Islet precursor cell (in vitro differentiated cells): ENCODE measurements at places on chromosomes 6 and 20.

GRCh38 chr20:2822073-2822472 lies 5.9 kb downstream of the TMEM239 start:
- peak; percentile 70 for DNase-seq

GRCh38 chr20:62759981-62760431 lies 36.3 kb upstream of the MRGBP start:
- no peak for DNase-seq

- no peak for DNase-seq
Observed at GRCh38 chr6:32922083-32922482, 18.7 kb downstream of the HLA-DMB start.

GRCh38 chr6:134896910-134897309 lies 53.0 kb downstream of the ALDH8A1 start:
- no peak for DNase-seq

DNA sequence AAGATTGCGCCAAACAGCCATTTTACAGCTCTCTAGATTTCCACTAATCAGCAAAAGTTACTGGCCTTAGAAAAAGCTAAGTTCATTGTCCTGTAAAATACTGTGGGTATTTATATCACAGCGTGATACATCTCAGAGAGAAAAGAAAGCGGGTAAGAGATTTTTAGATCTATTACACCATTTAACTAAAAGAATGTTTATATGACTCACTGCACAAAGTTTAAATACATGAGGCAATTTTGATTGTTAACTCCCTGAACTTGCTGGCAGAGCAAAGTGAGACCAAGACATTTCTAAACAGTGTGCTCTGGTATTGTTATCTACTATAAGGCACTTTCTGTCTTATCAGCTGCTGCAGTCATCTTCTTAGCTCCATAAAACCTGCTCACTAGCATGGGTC lies 314.3 kb downstream of the EPHA7 start:
- no peak for DNase-seq

DNA sequence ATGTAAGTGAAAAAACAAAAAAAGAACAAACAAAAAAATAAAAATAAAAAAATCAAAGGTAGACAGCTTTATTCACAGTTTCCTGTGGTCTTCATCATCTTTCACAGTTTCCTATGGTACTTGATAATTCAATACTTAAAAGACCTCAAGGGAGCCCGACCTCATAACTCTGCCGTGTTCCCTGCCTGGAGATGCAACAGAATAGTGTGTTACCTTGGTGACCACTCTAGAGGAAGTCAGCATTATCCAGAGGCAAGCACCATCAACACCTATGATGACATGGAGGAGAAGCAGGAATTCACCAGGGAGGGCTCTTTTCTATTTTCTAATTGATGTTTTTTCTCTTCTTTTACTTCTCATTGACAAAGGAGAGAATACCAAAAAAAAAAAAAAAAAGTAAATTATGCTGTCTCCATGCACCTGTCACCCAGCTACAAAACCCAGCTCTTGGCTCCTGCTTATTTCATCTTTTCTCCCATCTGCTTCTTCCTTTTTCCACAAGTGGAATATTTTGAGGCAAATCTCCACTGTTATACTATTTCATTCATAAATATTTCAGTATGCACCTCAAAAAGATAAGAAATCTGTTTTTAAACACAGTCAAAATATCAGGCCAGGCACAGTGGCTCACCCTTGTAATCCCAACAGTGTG lies 95.8 kb upstream of the STXBP5 start:
- DNase-seq = no peak

DNA sequence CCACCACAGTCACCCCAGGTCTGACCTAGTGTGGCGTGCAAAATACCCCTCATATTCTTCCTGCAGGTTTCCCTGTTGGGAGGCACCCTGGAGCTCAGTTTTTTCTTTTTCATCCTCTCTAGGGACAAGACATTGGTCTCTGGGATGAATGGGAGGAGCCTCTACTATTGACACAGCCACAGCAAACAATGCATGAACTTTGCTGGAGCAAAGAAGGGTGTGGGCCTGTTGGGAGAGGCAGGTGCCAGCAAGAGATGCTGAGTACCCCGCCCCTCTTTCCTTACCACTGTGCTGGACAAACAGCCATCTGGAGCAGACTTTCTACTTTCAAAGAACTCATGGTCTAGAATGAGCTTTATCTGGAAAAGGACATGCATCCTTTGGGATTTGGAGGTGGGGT lies 10.1 kb downstream of the TGM3 start:
- no peak for DNase-seq

DNA sequence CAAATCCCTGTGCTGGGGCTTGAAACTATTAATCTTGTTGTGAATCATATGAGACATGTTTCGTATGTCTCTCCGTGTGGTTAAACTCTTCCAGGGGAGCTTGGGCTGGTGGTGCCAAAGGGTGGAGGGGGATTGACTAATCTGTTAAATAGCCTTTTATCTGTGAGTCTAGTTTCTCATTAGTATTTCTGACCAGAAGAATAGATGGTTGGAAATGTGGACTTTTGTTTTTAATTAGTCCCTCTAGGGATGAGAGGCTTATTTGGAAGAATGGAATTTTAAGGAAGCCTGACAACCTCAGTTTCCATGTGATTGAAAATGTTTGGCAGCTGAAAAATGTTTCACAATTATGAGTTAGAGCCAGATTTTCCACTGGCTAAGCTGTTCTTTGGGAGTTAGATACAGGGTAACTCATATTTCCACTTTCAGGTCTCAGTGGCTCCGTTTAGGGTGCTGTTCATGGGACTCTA lies 117.3 kb downstream of the BCKDHB start:
- DNase-seq = no peak

DNA sequence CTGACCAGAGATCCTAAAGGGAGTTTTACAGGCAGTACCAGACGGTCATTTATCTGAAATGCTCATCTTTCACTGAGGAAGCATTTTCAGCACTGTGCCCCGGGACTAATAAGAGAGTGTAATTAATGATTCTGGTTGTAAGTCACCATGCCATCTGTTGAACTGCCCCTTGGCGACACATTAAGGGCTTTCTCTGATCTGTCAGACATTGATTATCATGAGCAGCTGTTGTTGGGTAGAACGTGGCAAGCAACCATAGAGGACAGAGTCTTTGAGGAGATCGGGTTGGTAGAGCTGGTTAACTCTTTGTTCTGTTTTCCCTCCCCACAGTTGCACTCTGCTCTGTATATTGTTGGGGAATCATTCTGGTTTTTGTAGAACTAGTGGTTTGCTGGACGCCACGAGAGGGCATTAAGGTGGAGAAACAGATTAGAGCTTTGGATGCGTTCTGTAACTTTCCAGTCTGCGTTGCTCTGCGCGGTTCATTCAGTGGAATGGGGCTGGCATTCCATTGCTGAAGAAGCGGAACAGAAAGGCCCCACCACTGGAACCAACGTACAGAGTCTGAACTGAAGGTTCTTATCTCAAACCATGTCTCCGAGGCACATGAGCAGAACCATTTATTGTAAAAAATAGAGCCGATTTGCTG lies 34.3 kb downstream of the RPRD1B start:
- no peak for DNase-seq

DNA sequence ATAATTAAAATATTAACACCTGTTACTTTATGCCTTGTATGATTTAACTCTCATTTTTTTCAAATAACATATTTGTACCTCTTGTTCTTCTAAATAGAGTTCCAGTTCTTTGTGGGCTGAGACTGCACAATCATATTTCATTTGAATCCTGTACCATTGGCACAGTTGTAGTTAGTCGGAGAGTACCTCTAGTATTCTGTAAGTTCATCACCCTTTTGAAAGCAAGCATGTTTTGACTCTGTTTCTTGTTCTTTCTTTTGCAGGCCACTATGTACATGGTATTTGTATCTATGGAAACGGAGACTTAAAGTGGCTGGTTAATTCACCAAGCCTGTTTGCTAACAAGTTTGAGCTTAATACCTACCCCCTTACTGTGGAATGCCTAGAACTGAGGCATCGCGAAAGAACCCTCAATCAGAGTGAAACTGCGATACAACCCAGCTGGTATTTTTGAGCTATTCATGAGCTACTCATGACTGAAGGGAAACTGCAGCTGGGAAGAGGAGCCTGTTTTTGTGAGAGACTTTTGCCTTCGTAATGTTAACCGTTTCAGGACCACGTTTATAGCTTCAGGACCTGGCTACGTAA lies 68.2 kb downstream of the C6orf52 start:
- no peak for DNase-seq

- no peak for DNase-seq
Observed at GRCh38 chr20:40244286-40244685, 444.8 kb downstream of the MAFB start.

DNA sequence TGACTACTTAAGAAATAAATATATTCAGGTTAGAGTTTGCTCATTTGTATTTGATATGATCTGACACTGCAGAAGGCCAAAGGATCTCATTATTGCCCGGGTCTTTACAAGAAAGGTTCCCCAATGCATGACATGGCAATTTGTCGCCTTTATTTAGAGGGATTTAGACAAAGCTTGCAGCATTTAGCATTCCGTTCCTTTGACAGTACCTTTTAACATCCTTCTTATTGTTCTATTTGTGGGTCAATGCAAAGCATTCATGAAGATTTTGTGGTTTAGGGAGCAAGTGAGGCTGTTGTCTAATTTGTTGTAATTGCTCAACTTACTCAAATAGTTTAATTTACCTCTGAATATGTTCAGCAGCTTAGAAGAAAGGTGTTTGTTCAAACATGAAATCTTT lies 230.8 kb upstream of the FLRT3 start:
- no peak for DNase-seq

GRCh38 chr6:24330137-24330732 lies 27.6 kb downstream of the DCDC2 start:
- DNase-seq = no peak

DNA sequence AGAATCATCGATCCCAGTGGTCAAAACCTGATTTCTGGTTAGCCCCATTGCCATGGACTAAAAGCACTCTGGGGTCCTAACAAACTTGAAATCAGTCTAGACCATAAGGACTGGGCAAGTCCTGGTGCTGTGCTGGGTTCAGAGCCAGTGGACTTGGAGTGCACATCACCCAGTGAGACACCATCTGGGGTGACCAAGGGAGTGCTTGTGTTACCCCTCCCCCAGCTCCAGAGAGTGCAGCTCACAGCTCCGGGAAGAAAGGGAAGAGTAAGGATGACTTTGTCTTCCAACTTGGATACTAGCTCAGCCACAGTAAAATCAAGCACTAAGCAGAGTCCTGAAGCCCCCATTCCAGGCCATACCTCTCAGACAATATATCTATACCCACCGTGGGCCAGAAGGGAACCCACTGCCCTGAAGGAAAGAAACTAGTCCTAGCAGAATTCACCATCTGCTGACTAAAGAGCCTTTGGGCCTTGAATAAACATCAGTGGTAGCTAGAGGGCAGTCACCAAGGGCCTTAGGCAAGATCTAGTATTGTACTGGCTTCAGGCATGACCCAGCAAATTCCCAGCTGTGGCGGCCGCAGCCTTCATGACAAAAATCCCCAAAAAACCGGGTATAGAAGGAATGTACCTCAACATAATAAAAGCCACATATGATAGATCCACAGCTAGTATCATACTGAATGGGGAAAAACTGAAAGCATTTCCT lies 153.5 kb upstream of the OGFRL1 start:
- DNase-seq = no peak

DNA sequence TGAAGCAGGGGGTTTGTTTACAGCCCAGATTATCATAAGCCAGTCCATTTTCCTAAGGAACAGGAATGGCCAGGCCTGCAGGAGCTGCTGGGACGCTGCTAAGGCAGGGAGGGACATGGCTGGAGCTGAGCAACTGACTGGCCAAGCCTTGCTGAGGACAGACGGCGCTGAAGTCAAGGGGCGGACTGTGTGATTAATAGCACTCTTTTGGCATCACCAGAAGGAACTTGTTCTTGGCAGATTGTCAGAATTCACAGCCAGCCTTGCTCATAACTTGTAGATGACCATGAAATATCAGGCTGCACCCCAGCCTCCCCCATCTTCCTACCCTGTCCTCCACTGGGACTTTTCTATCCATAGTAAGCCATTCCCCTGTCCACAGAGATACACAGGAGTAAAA lies 218.8 kb upstream of the RNF24 start:
- no peak for DNase-seq

DNA sequence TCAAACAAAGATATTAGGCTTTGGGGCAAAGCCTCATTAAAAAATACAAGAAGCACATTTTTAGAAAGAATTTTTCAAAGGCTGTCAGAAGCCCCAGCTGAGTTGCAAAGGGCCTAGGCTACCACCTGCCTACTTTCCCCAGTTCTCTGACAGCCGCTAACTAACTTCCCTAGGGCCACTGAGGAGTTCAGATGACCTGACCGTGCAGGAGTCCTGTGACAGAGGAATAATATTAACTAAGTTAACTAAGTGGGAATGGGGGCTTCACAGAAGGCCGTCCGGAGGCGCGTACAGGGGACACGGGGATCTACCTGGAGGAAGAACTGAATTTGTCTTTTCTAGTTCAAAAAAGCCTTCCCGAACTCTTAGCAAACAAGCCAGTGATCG lies 884 bp downstream of the MCHR2 start:
- DNase-seq = no peak

DNA sequence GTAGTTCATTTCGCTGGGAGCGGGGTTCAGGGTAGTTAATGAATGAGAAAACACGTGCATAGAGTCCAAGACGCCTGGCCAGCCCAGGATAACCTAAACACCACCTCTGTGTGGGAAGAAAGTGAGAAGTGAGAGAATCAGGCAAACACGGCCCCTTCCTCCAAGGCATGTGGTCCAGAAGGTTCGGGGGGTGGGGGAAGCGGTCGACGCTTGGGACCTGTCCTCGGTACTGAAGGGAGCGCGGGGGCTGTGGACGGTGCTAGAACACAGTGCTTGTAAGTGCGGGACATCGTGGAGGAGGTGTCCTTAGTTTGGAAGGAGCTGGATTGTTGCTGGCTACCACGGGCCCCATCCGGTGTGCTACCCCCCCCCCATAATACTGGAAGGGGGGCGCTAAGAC lies 1.7 kb upstream of the VSTM2L start:
- peak; percentile 73 for DNase-seq

GRCh38 chr6:72787391-72788031 lies 165.6 kb downstream of the KCNQ5 start:
- DNase-seq = peak; percentile 91

DNA sequence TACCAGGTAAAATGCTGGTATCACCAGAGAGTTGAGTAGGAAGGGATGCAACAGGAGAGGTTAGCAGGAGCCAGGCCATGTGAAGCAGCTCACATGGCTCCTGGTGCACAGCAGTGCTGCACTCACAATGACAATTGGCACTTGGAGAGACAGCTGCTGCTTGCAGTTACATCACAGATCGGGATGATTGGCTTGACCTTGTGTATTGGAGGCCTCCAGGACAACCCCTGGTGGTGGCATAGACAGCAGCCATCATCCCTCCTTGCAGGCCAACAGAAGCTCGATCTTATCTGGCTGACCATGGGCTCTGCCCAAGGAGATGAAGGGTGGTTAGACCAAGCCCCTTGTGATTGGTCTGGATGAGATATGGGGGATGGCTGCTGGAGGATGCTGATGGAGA lies 73.0 kb downstream of the EYA2 start:
- DNase-seq = peak; percentile 45
